GM23248 (cell line): ENCODE measurements at places on chromosomes 3 and 15. TPM values are rescaled to one million over a fixed set of nuclear protein-coding genes. Genes with fewer than 3 reads are reported as not detected.
A peak's percentile ranks its signal among the peaks of the same experiment; 100 is the strongest.

Gene GOLGA8S
- polyA plus RNA-seq, result not detected in 2 replicates

Gene PIGZ
- polyA plus RNA-seq, result 7.6 and 9.6 TPM in 2 replicates

Gene ARL6
- polyA plus RNA-seq, result 8.0 and 9.2 TPM in 2 replicates

Gene CHRD
- 0.13 and 0.15 TPM in 2 replicates for polyA plus RNA-seq

Gene ANKRD63
- not detected in 2 replicates for polyA plus RNA-seq

Gene GABRB3
- polyA plus RNA-seq, result 0.04 and 0.15 TPM in 2 replicates

Gene CHRM5
- 0.05 TPM in 1 of 2 replicates, not detected in the other for polyA plus RNA-seq

Gene ADAMTS9
- polyA plus RNA-seq, result 0.68 and 0.75 TPM in 2 replicates

Gene SLC22A14
- 0.08 TPM in 1 of 2 replicates, not detected in the other for polyA plus RNA-seq

Gene ADGRG7
- not detected in 2 replicates for polyA plus RNA-seq

Gene REC114
- polyA plus RNA-seq, result not detected in 2 replicates

DNA sequence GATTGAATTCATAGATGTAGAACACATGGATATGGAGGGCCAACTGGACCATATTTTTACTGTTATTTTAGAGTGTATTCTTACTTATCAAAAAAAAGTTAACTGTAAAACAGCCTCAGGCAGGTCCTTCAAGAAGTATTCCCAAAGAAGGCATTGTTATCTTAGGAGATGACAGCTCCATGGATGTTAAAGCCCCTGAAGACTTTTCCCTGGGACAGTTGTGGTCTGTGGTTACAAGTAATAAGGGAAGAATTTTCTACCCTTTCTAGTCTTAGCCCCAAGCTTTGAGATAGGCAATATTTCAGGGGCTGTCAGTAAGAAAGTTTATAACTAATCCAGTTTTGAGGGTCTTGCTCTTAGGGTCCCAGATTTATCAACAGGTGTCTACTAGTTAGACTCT lies 62.5 kb downstream of the LRRC49 start:
- DNase-seq, result peak; percentile 44

DNA sequence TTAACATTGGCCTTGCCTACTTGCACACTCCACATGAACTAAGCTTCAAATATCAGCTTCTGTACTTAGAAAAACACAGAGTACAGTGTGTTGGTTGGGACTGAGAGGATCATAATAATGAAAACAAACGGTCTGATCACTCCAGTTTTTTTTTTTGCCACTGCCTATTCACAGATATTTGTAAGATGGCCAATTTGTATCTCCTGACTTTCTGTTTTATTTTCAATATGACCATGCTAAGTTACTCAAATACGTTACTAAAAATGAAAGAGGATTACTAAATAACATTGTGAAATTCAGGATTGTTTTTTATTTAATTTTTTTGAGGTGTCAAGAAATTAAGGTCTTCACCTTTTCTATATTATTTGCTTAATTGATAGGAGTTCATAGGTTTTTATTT lies 595.1 kb downstream of the TUSC7 start:
- no peak for DNase-seq

- DNase-seq, result no peak
Observed at GRCh38 chr3:131778526-131778925, 256.3 kb downstream of the CPNE4 start.

DNA sequence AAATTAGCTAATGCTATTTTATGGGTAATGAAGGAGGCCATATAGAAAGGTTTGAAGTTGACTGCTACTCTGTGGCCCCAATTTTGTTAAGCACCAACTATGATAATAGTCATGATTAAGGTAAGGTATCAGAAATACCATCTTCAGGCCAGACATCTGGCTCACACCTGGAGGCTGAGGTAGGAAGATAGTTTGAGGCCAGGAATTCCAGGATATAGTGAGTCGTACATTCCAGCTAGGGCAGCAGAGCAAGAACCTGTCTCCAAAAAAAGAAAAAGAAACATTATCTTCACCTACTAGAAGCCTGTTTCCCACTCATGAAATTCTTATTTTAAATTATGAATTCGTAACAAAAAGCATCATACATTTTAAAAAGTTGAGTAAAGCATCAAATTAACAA lies 64.4 kb downstream of the LRRC28 start:
- no peak for DNase-seq

DNA sequence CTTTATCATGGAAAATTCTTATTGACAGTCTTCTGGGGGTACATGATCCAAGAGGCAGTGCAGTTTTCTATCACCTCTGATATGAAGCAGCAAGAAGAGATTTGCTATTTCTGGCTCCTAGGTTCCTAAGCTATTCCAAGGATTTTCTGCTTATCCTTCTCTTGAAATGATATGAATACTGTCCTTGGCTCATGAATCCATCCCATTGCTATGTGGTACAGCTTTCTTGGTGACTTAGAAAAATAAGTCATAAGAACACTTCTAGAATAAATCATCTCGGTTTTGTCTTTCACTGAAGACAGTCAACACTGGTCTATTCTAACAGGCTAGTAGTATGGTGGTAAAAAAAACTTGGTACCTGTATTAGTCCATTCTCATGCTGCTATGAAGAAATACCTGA lies 333.6 kb upstream of the RASGRP1 start:
- DNase-seq, result no peak

- no peak for DNase-seq
Observed at GRCh38 chr15:60005352-60006202, 1.5 kb downstream of the FOXB1 start.

- no peak for DNase-seq
Observed at GRCh38 chr3:45166321-45166879, 20.2 kb upstream of the CDCP1 start.

DNA sequence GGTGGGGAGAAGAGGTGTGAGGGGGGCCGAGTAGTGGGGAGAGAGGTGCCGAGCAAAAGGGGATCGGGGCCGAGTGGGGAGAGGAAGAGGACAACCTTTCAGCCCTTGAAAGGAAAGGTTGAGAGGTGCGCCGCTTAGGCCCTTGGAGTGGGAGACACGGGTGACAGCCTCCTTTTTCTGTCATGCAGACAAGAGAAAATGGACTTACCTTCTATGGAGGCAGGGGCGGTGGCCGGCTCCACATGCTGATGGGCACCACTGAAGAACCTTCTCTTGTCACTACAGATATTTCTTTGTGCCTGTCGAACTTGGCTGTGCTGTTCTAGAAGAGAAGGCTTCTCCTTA lies 421 bp downstream of the KLHL18 start:
- peak; percentile 43 for DNase-seq

DNA sequence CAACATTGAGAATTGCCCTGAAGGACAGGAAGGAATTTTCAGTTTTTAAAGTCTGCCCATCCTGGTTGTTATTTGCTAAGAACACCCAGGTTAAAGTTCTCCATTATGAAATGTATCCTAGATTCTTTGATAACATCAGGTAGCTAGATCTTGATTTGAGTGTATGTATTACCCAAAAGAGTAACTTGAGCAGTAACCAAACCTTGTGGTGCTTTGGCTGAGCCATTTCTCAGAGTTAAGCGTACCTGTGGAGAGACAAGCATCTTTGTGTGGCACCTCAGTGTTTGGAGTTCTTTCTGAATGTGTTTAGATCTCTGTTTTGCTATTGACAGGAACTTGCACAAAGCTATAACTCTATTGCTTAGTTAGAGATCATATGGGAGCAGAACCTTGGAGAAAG lies 20.4 kb downstream of the CEP97 start:
- DNase-seq, result no peak

GRCh38 chr3:40961104-40961857 lies 238.0 kb upstream of the CTNNB1 start:
- no peak for DNase-seq

- no peak for DNase-seq
Observed at GRCh38 chr3:184474897-184475296, 86.7 kb upstream of the EPHB3 start.

DNA sequence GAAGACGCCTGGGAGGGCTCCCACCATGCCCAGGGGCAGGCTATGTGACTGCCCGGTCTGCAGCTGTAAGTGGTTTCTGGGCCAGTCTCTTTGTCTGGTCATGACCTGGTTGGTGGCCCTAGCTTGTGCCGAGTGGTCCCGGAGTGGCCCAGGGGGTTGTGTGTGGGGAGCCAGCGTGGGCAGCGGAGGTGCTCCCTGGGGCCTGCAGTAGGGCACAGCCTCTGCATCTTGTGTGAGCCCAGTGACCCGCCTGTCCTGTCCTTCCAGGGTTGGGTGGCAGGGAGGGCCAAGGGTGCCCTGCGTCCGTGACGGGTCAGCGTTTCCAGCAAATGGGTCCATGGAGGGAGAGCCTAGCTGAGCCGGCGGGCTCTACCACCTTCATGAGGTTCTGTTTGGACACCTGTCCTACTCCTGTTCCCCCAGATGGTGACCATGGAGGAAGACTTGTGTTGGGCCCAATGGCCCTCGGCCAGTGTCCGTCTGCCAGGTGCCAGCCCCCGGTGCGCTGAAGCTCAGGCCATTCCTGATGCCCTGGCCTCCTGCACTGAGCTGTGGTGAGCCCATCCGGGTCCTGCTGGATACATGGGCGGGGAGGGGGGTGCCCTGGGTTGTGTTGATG lies 215.4 kb downstream of the SNRPN start:
- DNase-seq, result no peak

DNA sequence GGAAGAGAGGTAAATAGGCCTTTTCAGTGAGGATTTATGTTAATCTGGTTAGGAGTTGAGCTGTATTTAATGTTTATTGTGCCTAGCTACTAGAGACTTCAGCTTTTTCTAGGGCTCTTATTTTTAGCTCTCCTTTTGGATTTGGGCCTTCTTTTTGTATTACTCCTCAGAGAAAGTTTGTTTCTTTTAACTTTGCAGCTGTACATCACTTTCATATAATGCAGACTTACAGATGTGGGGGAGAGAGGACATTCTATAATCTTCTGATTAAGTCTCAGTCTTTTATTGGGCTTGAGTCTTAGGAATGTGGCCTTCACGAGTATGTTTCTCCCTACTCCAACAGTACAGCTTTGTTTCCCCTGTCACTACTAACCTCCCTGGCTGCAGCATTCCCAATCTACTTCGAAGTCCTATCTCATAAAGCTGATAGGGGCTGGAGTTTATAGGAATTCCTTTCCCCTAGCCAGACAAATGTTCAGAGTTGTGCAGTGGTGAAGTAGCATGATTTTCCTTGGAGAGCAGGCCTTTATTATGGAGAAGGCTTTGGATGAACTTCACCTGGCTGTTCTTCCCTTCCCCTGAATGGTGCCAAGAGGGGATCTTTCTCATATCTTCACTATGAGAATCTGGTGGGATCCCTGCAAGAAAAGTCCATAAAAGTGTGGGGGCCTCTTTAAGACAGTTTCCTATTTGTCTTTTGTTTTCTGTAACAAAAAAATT lies 82.2 kb upstream of the CBLB start:
- no peak for DNase-seq

GRCh38 chr15:60414016-60414682 lies 16.4 kb upstream of the ANXA2 start:
- peak; percentile 75 for DNase-seq
